Epithelial cell of esophagus (primary cell): ENCODE measurements at places on chromosomes 7 and 10.

- DNase-seq = peak; percentile 96
Measured at GRCh38 chr10:117653170-117653515, 110.6 kb downstream of the EMX2 start.

- DNase-seq = peak; percentile 68
Measured at GRCh38 chr7:151626422-151627115, 106.9 kb upstream of the RHEB start.

DNA sequence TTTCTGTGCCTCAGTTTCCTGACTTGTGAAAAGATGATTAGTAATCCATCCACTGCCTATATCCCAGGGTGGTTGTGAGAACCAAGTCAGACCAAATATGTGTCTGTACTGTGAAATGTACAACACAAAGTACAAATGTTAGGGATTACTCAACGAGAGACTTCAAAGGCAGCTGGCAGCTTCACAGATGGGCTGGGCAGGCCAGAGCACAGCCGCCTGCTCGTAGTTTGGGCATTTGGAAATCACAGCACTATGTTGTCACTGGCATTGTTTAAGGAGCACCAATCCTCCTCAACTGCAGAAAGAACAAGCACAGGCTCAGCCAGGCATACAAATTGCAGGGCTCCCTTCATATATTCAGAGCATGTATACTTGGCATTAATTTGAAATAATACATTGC, 64.5 kb upstream of the C10orf90 start:
- peak; percentile 75 for DNase-seq

DNA sequence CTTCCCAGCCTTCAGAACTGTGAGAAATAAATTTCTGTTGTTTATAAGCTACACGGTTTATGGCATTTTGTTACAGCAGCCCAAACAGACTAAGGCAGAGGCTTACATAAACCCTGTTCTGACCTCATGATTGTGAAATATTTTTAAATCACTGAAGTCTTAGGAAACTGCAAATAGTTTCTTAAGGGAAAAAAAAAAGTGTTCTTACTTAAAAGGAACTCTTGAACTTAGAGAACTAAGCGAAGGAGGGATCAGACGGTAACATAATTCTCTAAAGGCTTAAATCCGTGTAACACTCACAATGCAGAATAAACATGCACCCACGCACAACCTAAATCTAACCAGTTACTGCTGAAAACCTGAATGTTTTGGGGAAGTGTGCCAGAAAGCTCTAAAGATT, 749.1 kb upstream of the LRRTM3 start:
- peak; percentile 23 for DNase-seq

GRCh38 chr10:126716366-126716765, 45.9 kb upstream of the C10orf90 start:
- no peak for DNase-seq

DNA sequence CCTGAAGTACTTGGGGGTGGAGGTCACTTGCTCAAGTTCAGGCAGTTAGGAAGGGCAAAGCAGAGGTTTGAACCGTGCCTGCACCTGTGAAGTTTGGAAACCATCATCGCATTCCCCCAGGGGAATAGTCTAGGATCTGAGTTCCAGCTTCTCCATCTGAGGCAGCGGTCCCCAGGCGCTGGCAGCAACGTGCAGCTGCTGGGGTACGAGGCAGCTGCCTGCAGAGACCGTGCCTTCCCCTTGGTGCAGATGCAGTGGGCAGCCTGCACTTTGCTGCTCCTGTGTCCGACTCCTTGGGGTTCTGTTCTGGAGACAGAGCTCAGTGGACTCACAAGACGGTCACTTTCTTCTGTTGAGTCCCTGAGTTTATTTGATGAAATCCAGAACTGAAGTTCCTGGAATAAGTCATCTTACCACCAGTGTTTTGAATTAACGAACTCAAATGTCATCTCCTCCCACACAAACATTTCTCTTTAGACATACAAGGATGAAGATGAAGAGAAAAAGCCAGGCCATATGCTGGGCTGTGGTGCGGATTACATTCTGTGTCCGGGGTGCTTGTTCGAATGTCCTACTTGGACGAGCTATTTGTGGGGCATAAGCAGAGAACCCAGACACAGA, 19.9 kb upstream of the GIMAP8 start:
- no peak for DNase-seq

DNA sequence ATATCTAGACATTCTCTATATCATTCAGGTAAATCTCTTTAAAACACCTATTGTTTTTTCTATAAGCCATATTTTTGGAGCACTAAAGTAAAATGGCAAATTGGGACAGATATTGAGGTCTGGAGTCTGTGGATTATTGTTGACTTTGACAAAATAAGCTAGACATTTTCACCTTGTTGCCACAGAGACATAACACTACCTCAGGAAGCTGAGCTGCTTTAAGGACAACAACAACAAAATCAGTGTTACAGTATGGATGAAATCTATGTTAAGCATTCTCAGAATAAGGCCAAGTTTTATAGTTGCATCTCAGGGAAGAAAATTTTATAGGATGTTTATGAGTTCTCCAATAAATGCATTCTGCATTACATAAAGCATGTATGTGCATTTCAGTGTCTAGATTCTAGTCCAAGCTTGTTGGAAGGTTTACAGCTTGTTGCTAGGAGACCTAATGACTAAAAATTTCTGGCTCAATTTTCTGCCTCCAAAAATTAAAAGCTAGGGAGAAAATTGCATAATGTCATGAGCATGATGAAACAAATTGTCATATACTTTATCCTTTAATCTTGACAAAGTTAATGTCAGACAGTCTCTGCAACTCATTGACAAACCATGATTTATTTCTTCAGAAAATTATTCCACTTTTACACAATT, 18.3 kb downstream of the LIPM start:
- peak; percentile 87 for DNase-seq

GRCh38 chr7:70193514-70193913, 595.2 kb downstream of the AUTS2 start:
- peak; percentile 59 for DNase-seq

- peak; percentile 86 for DNase-seq
Measured at GRCh38 chr7:35697414-35698175, 2.7 kb upstream of the HERPUD2 start.

DNA sequence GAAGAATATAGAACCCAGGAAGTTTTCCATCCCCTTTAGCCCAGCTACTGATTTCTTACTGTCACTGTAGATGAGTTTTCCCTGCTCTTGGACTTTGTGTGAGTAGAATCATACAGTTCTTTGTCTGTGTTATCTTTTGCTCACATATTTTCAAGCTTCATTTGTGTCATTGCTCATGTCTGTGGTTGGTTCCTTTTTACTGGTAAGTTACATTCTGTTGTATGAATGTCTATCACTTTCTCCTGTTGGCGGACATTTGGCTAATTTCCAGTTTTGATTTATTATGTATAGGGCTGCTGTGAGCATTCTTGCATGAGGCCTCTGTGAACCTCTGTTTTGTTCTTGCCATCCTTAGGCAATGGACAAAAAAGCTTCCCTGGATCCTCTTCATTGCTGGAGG, 5.3 kb downstream of the GLRX3 start:
- DNase-seq = no peak

- DNase-seq = no peak
Measured at GRCh38 chr7:41199136-41199535, 503.8 kb downstream of the INHBA start.

DNA sequence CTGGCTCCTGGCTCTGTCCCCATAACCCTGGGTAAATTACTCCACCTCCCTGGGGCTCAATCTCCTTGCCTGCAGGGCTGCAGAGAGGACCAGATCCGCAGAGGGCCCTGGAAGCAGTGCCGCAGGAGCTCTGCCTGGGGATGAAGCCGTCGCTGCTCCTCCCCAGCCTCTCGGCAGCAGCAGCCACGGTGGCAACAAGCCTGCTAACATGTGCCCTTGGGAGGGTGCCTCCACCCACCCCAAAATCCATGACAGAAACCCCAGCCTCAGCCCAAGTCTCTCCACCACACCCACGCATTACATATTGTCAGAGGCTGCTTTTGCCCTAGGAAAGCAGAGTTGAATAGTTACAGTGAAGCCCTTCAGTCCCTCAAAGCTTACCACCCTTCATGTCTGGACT, 486.4 kb upstream of the FOXK1 start:
- DNase-seq = no peak

- DNase-seq = no peak
Measured at GRCh38 chr7:25392588-25393338, 164.5 kb upstream of the NPVF start.

- peak; percentile 75 for DNase-seq
Measured at GRCh38 chr7:3404501-3404900, 103.4 kb downstream of the SDK1 start.

DNA sequence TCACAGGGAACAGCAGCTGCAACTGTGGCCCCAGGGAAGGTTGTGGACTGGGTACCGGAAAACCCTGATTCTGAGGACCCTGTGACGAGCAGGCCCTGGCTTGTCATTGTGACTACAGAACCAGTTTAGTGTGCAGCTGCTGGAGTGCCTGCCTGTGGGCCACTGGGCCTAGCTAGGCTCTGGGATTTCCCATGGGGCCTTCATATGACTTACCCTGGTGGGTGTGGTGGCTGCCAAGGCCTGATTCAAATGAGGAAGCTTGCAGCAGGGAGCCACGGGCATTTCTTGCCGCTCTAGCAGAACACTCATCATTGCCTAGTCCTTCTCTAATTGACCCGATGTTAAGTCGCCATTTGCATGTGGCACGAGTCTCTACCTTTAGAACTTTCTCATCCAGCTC, 14.7 kb upstream of the CAMK2G start:
- DNase-seq = peak; percentile 100

GRCh38 chr7:131826960-131827359, 270.5 kb upstream of the PODXL start:
- no peak for DNase-seq

DNA sequence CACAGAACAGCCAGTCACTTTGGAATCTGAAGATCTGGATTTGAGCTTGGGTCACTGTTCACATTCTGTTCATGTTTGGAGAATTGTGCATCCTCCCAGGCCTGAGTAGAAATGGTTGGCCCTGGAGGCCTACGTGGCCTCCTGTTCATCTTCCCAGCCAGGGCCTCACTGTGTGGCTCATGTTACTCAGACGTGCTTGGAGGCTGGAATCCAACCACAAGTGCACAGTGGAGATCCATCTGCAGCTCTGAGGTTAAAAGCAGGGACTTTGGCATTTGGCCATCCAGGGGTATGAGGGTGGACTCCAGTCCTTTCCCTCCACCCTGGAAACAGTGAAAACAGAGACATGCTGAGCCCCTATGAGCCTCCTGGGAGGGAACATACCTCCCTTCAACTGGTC, 709.0 kb upstream of the IGFBP3 start:
- DNase-seq = no peak

GRCh38 chr10:110569122-110569521, 1.6 kb downstream of the SMC3 start:
- DNase-seq = no peak

DNA sequence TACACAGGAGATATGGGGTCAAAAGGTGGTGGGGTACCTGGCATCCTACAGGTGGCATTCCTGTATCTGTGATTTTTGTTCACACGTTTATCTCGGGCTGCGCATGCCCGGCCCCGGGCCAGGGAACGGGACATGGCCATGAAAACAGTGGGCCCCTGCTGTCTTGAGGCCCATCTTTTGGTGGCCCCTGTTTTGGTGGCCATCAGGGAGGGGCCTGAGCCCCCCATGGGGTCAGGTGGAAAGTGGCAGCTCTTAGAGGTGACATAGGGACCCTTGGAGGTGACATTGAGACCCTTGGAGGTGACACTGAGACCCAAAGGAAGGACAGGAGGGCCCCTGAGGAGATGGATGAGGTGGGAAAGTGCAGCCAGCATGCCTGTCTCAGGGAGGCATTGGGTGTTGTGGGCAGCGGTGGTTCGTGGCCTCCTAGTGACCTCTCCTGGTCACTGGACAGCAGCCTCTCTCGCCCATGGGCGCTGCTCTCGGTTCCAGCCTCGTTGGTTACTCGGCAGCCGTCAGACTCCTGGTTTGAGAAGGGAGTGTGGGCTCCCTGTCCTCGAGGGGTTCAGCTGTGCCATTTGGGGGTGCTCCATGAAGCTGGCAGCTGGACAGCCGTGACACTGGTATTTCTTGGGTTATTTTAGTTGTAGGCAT, 39.9 kb downstream of the INPP5A start:
- DNase-seq = no peak

GRCh38 chr7:98869597-98870120, at the start of gene TMEM130:
Gene TMEM130, minus strand, starts transcription at chr7:98870014. Its CDS starts 153 bp downstream, at chr7:98869861.
- no peak for DNase-seq

DNA sequence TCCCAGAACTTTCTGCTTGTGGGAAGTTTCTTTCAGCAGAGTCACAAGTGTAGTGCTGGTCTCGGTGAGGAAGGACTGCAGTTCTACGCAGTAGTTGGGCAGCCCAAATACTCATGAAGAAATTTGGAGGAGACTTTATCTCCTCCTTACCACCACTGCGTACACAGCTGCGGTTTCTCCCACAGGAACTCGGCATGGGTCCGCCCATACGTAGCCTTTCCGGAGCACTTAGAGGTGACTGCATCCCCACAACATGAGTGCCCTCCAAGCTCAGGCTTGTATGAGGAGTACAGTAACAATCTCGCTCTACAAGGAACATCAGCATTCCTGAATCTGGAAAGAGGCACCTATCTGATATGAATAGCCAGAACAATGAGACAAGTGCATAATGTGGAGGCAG, 549.2 kb upstream of the SEMA3D start:
- DNase-seq = no peak

GRCh38 chr10:110828525-110828924, 43.2 kb upstream of the PDCD4 start:
- no peak for DNase-seq

- DNase-seq = no peak
Measured at GRCh38 chr10:55374917-55375316, 573.9 kb upstream of the PCDH15 start.

DNA sequence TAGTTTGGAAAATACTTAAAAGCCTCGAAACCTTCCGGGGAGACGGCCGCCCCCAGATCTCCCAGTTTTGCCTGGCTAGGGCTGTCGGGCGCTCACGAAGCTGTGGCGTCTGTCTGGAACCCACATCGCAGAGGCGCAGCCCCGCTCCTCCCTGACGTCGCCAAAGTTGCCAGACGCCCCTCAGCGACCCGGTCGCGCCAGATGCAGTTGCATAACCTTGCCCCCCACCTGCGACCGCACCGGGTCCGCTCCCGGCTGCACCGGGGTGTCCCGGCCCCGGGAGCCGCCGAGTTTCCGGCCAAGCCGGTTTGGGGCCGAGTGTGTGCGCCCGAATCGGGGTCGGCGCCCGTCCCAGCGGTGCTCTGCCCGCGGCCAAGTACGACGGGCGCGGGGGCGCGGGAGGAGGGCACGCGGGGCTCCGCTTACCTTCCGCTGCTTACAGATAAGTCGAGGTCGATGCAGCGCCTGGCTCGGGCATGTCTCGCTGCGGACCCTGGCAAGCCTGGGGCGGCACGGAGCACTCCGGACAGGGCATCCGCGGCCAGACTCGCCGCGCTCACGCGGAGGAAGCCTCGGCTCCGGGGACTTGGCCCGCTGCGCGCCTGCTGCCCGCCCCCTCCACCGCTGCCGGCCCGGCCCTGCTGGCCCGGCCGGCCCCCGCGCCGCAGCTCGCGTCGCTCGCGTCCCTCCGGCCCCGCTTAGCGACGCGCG, 665 bp downstream of the INSYN2A start:
- peak; percentile 13 for DNase-seq

GRCh38 chr7:116800594-116800993, 61.8 kb upstream of the CAPZA2 start:
- DNase-seq = no peak

DNA sequence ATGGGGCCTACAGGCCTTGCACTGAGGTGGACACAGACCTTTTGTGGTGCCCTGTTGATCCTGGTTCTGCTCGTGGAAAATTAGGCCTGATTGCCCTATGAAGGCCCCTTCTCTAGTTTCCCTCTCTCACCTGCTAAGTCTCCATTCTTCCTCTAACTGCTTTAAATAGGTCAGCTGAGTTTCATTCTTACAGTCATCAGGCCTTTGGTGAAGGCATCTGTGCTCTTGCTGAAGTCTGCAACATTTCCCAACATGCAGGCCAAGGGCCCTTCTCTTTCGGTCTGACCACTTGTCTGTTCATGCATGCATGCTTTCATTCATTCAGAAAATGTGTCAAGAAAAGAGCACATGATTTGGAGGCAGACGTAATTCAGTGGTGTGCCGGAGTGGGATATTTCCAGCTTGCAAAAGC, 244.0 kb downstream of the BUB3 start:
- no peak for DNase-seq
